ENCODE measurements at places on chromosomes 7 and 10.
A peak's percentile ranks its signal among the peaks of the same experiment; 100 is the strongest.

DNA sequence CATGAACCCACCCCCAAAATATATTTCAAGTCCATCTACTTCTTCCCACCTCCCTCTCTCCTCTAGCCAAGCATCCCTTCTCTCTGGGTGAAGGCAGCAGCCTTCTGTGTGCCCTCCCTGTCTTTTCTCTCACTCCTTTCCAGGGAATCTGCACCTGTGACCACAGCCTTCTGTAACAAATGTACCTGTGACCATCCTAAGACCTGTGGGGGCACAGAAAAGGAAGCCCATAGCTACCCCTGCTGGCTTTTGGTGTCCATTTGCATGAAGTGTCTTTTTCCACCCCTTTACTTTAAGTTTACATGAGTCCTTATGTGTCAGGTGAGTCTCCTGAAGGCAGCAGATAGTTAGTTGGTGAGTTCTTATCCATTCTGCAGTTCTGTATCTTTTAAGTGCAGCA is 2.0 kb upstream of the TBXAS1 start:
- no peak for DNase-seq

DNA sequence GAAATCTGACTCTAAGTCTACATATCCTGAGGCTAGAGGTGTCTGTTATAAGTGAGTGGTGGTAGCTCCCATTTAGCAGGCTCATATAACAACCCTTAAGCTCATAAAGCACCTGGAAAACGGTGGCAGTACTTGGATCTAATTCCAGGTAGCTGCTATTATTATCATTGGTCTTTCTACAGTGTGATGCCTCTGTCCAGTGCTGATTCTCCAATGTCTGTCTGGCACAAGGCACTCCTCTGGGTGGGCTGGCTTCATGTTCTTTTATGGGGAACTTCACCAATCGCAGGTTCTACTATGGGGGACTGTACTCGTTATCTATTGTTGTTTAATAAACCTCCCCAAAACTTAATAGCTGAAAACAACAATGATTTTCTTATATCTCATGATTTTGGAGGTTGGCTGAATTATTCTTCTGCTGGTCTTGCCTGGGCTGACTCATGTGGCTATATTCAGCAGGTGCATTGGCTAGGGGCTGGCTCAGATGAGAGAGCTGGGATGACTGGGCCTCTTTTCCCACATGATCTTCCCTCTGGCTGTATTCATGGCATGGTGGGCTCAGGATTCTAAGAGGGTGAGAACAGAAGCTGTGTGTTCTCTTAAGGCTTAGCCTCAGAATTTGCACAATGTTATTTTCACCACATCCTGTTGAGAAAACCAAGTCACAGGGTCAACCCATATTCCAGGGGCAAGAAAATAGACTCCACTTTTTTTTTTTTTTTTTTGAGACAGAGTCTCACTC is 93.0 kb upstream of the PCGF5 start:
- DNase-seq = no peak

- DNase-seq = no peak
These were observed 12.1 kb upstream of the TRPV6 start for GRCh38 chr7:142897691-142898090.

GRCh38 chr10:129932182-129932581 is 31.9 kb downstream of the EBF3 start:
- no peak for DNase-seq

GRCh38 chr10:82982110-82982608 is 1107.2 kb downstream of the NRG3 start:
- no peak for DNase-seq

GRCh38 chr10:121665809-121666208 is 67.6 kb upstream of the FGFR2 start:
- DNase-seq = no peak

DNA sequence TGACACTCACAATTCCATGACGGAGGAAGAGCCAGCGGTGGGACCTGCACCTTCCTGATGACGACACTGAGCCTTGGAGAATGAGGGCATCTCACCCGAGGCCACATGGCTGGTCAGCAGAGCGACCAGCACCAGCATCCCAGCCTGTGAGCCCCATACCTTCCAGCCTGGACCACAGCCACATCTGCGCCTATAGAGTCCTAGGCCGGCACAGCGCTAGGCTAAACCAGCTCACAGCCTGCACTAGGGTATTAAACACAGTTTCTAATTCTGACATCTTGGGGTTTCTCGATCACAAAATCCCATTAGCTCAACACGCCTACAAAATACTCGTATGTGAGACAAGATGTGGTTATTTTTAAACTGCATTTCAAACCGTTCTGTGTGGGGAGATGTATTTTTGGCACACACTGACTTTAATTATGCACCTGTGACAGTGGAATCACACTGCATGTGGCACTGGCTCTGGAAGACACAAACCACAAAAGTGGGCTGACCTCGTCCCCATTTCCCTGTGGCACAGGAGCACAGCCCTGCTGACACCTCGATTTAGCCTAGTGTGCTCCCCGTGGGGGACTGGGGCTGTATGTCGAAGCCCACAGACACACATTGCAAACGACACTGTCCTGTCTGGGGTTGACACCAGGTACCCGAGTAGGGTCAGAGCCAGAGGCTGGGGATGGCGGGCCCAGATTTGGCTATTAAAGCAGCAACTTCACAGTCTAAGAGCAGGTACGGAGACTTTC is 32.5 kb downstream of the CPXM2 start:
- DNase-seq = no peak

DNA sequence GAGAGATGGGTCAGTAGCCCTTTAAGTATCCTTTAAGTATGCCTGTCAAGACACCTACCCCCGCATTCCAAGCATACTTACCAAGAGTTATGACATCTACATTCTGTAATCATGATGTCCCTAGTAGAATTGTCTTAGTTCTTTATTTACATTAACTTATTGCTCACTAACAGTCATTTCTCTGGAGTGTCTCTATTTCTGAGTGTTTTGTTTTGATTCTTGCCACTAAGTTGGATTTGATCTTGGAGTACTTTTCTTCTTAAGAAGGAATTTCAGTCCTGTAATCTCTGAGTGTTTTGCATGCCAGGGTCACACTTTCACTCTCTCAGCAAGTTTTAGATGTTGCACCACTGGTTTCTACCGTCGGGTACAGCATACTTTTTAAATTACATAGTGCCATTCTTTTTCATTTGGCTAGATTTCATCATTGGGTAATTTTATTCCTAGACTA is 1053.9 kb downstream of the KCNMA1 start:
- DNase-seq = no peak

- DNase-seq = peak; percentile 3
These were observed 54.4 kb downstream of the SH3PXD2A start for GRCh38 chr10:103800789-103801540.

- no peak for DNase-seq
These were observed 134.2 kb upstream of the C7orf33 start for GRCh38 chr7:148456351-148456750.

GRCh38 chr7:23662124-23662983 is 17.6 kb upstream of the FAM221A start:
- no peak for DNase-seq

DNA sequence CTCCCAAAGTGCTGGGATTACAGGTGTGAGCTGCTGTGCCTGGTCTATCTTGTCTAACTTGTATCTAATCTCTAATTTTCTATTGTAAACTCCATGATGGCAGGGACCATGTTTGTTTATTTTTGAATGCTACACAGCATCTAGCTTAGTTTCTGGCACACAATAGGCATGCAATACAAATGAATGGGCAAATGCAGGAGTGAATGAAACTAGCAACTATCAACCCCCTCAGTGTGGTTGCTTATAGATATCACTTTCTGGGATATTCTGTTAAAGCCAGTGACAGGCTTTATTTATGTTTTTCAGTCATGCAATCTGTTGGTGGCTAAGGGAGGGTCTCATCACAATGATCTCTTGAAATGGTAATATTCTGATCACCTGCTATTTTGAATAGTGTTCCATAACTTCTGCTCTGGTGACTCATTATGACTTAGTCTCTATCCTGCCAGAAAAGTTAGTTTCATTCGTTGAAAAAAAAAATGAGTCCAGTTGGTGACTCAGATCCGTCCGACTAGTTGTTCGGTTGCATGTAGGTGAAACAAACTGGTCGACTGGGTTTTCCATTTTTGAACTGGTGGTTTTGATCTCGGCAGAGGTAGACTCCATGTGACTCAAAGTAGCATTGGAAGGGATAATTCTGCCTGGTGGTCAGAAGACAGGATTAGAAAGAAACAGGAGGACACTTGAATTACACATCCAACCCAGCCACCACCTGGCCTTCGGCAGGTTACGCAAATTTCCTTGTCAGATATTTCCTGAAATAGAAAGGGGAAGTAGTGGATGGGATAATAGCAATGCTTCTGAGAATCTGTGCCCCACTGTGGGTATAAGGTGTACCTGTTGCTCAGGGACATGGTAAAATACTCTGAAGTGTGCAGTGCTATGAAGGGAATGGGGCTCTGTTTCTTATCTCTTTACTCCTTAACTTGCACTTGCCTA is 76.8 kb downstream of the GATA3 start:
- no peak for DNase-seq

GRCh38 chr7:154353355-154353767 is 301.2 kb downstream of the DPP6 start:
- no peak for DNase-seq

DNA sequence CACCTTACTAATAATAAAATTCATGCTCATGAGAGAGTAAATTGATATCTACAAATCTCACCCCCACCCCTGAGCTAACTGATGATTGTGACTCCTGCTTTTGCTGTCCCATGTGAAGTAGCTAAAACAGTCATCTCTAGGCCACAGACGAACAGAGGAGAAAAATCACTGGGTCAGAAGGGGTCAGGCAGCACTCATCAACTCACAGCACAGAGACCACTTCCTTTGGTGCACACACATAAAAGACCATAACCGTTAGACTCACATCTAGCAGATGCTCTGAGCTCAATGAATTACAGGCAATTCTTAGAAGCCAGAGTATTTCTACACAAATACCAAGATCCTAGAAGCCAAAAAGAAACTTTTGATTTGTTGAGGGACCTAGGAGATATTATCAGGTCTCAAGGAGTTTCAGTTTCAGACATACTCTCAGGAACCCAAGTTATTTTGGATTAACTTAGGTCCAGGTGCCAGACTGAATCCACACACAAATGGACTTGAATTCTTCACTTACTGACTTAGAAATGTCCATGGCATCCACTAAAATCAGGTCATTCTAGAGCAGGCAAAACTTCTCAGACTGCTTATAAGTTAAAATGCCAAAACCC is 65.0 kb upstream of the TES start:
- DNase-seq = no peak
